Activated CD8-positive, alpha-beta memory T cell treated with anti-CD3 and anti-CD28 coated beads for 1 hour (primary cell): ENCODE measurements at places on chromosomes 16 and 17.

DNA sequence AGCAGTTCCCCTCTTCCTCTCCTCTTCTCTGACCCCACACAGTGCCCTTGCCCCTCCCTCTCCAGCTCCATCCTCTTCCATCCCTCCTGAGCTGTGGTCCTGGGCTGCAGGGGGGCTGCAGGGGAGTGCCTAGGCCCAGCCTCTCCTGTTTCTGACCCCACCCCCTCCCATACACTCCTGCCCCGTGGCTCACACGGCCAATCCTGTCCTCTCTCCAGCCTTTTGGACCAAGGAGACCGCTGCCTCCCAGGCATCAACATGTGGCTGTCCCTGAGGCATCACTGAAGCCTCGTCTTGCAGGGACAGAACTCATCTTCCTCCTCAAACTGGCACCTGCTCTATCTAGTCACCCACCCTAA is 6.7 kb downstream of the CLUH start:
- DNase-seq = no peak

- DNase-seq = no peak
These were observed 5.0 kb downstream of the RPL19 start for GRCh38 chr17:39205112-39205526.

DNA sequence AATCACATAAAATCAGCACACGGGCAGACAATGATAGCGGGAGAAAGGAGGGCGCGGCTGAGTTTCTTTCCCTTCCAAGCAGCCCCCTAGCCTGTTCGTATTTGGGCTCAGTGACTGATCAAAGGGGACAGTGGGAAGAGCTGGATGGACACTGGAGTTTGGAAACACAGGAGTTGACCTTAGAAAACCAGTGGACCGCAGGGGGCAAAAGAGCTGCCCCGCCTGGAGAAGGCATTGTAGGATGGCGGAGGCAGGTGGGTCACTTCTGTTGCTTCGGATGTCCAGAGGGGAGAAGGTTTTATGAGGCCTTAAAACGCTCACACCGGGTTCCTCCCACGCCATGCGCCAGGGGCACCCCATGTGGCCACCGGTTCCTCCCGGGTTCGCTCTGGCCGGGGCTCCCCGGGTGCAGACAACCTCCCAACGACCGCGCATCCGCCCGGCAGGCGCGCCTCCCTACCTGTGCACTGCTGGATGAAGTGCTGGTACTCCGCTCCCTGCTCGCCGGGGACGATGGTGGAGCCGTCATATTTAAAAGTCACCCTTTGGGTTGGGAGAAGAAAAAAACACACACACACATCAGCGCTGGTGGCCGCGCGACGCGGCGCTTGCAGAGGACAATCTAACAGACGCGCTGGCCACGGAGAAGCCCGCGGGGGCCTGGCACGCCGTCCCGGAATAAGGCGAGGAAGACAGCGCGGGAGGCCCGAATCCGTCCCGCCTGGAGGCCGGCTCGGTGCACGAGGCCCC is 662 bp downstream of the COTL1 start:
- DNase-seq = no peak

- DNase-seq = no peak
These were observed 4.8 kb upstream of the VAC14 start for GRCh38 chr16:70805787-70806186.

GRCh38 chr16:70662991-70663523 is 16.7 kb downstream of the IL34 start:
- no peak for DNase-seq
